HCEC 1CT (cell line): ENCODE measurements at places on chromosomes 4 and X.

GRCh38 chrX:122790376-122791095 is 393.5 kb upstream of the GRIA3 start:
- DNase-seq: no peak

DNA sequence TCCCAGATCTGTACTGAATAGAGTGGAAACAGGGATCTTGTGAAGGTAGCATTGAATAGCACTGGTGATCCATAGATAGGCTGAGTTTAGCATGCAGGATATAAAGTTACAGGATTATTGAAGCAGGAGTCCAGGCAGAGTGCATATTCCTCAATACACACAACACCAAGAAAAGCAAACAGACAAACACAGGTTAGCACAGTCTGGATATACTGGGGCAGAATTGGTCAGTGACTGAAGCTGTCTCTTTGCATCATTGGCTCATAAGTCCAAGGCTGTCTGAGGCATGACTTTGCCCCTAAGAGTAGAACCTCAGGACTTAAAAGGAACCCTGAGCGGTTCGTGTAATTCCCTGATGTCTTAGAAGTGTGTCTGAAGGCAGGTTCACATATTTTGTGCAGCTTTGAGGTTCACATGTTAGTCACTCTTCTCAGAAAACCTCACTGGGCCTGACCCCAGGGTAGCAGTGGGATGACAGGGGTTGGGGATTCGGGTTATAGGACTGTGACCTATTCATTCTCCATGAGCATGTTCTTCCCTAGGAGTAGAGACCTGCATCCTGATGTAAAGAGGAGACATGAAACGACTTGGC is 134.6 kb downstream of the AASDH start:
- DNase-seq: no peak

GRCh38 chrX:145630081-145630480 is 187.5 kb upstream of the SLITRK2 start:
- DNase-seq: no peak

GRCh38 chr4:56155432-56155831 is 206.7 kb downstream of the CEP135 start:
- DNase-seq: no peak

- no peak for DNase-seq
These were observed 8.6 kb downstream of the GPM6B start for GRCh38 chrX:13808293-13808692.

DNA sequence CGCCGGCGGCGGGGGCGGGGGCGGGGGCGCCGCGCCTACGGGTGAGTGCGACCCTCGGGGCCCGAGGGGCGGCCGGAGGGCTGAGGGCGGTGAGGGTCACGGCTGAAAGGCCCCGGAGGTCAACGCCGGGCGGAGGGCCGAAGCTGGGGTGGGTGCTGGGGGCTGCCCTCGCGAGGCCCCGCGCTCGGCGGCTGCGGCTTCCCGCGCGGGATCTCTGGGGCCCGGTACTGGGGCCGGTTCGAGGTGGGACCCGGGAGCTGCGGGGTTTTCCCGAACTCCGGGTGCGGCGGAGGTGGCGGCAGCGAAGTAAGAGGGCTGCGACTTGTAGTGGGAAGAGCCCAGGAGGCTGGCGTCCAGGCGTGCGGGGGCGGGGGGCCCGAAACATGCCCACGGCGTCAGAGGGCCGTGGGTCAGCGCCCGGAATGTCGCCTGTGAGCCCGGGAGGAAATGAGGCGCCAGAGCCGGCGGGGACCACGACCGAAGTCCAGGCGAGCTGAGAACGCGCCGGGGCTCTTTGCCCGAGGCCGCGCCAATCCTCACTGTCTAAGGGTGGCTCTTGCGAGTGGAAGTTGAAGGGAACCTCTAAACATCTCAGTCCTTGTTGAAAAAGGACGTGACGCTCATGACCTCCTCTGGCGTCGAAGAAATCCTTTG is 407 bp downstream of the IL13RA1 start:
- DNase-seq: peak; percentile 9

DNA sequence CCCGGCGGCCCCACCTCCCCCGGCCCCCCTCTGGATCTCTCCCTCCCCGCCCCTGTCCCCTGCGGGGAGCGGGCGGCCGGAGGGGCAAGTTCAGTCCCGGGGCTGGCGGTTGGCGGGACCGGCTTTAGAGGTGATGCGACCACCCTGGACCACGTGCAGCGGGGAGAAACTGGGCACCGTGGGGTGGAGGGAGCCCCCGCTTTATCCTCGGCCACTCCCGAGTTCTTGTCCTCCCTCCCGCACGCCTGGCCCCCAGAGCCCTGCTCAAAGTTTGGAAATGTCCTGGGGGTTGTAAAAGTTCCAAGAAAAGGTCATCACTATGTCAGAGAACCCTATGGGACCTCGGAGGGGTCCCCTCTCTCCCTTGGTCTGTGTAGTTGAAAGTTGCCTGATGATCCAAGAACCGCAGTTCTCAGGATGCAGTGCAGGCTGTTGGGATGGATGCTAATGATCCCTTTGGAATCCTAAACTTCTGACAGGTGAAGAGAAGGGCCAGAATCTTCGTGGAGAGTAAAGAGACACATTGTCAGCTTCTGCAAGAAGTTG is 411 bp upstream of the VEGFC start:
- DNase-seq: no peak

GRCh38 chr4:6728320-6729029 is 12.5 kb downstream of the BLOC1S4 start:
- DNase-seq: no peak

GRCh38 chr4:156888762-156889161 is 82.8 kb downstream of the PDGFC start:
- peak; percentile 79 for DNase-seq

DNA sequence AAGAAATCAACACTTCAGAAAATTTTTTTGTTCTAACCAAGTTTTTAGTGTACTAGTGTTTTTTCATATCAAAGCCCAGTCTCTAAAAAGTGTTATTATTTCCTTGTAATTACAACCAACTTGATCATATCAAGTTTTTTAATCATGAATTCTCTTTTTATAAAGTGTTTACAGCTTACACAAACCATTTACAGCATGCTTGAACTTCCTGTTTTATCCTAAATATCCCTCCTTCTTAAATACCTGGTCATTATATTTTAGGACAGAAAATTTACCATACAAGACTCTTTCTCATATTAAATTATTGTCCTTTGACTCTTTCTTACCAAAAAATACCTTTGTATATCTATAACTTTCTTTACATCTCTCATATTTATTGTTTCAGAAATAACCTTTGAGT is 89.4 kb upstream of the NPY2R start:
- no peak for DNase-seq

DNA sequence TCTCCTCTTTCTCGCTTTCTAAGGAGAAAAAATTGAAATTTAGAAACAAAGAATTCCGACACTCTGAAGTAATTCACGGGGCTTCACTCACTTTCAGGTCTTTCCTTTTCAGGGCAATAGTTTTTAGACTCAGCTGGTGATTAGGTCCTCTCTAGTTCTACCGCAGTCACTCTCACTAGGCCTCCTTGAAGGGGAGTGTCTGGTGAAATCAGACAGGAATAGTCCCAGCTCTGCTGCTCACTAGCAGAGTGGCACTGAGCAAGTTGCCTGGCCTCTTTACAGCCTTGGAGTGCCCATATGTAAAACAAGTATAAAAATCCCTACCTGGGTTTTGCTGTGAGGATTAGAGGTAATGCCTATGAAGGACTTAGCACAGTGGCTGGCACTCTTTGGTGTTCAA is 64.1 kb downstream of the NEUROG2 start:
- no peak for DNase-seq

DNA sequence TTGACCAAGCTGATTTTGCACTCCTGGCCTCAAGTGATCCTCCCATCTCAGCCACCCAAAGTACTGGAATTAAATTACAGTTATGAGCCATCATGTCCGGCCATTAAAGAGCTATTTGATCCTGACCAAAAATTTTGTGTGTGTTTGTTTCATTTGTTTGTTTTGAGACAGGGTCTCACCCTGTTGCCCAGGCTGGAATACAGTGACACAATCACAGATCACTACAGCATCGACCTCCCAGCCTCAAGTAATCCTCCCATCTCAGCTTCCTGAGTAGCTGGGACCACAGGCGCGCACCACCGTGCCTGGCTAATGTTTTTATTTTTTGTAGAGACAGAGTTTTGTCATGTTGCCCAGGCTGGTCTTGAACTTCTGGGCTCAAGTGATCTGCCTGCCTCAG is 82.9 kb upstream of the RBPJ start:
- DNase-seq: no peak

GRCh38 chr4:54842656-54843055 is 184.9 kb downstream of the KIT start:
- DNase-seq: no peak

- no peak for DNase-seq
These were observed 48.0 kb upstream of the FAT1 start for GRCh38 chr4:186771624-186772023.

DNA sequence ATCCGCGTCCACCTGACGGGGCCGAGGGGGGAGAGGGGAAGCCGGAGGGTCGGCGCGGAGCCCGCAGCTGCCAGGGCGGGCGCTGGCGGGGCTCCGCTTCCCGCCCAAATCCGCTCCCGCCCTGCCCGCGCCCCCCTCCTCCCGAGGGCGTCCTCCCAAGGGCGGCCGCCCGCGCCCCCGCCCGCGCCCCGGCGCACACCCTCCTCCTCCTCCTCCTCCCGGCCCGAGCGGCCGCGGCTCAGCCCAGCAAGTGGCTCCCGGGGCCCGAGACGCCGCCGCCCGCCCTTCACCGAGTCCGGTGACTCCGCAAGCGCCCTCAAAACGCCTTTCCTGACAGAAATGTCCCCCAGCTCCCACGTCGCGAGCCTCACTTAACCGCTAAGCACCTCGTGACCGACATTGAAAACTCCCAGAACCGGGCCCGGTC is 487 bp downstream of the HMGB2 start:
- peak; percentile 10 for DNase-seq

- DNase-seq: no peak
These were observed 333.3 kb downstream of the PDGFC start for GRCh38 chr4:156638334-156638733.

DNA sequence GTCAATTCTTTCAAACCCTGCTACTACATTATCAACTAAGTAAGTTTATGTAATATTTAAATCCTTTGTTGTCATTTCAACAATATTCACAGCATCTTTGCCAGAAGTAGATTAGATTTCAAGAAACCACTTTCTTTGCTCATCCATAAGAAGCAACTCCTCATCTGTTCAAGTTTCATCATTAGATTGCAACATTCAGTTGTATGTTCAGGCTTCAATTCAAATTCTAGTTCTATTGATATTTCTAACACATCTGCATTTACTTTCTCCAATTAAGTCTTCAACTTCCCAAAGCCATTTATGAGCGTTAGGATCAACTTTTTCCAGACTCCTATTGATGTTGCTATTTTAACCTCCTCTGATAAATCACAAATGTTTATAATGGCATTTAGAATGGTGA is 66.1 kb downstream of the BMP3 start:
- no peak for DNase-seq

DNA sequence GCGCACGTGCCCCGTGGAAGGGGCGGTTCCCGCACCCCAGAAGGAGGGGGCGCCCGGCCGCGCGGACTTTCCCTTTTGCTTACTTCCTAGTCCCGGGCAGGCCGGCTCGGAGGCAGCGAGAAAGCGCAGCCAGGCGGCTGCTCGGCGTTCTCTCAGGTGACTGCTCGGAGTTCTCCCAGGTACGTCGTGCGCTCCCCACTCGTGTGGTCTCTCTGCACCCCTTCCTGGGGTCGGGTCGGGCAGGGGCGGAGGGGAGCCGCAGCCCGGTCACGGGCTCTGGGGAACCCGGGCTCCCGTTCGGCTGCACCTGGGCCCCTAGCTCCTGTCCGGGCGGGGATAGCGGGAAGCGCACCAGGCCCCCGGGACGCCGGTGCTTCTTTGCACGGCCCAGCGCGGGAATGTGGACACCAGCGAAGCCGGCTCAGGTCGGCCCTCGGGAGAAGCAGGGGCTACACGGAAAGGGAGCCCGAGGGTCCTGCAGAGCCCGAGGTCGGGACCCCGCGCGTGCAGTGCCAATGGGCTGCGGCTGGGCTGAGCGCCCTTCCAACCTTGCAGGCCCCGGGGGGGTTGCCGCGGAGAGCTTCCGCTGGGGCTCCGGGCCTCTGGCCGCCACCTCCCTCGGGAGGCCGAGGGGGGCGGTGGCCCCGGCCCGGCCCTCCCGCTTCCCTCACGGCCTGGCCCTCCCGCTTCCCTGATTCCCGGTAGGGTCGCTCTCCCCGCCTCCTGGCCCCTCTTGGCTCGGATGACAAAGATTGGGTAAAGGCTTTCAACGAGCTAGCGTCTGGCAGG is at the start of gene TLR2:
Gene TLR2 (plus strand): TSS at position 99 of the 789 bp plus-strand sequence. CDS start 18,628 bp downstream, outside the sequence.
- DNase-seq: no peak

DNA sequence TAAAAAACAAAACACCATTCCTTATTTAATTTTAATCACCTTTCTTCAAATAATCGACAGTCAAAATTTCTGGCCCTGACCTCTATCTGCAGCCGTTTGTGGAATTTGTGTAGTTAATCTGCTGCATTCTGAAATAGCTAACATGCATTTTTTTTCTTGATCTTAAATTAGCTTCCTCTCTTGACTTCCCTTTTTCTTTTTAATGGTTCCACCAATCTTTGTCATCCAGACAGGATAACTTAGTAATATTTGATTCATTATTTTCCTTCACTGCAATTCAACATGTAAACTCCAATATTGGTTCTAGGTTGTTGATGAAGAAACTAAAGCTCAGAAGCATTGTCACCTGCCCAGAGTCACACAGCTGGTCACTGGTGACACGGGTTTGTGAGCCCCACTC is 77.3 kb downstream of the ARHGAP10 start:
- DNase-seq: no peak

GRCh38 chr4:52477191-52477780 is 181.8 kb downstream of the USP46 start:
- DNase-seq: no peak

- DNase-seq: no peak
These were observed 53.8 kb downstream of the RBM47 start for GRCh38 chr4:40575846-40576245.

DNA sequence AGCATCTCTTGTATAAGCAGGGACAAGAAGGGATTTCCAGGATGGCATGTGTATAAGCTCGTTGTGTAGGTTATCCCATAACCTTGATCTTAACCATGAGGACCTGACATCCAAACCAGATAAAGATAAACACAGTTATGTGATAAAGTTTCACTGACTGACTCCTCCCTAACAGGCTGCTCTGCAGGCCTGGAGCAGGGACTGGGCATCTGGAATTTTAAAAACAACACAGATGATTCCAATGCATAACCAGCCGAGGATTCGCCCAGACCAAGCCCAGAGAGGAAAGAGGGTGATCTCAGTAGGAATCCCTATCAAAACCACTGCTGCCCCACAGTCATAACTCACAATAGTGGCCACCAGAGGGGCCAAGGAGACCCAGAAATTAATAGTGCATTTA is 22.7 kb downstream of the KLF3 start:
- DNase-seq: no peak

DNA sequence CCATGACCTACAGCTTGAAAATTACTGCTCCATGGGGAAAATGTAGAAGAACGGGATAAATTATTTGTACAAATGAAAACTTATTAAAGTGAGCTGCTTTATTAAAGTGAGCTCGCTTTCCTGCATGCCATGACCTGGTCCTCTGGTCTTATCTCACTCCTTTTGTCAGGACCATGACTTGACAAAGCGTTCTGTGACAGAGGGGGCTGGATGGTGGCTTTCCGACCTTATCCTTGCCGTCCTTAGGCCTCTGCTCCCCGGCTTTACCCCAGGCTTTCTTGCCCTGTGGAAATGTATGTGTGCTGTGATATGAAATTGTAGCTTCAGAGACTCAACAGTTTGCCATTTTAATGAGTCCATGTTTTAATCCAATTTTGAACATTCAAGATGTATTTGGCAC is 44.0 kb upstream of the FBXW7 start:
- no peak for DNase-seq
